SHP77 (cell line): ENCODE measurements at places on chromosomes 3 and 15.

GRCh38 chr3:177679568-177680471, 482.5 kb upstream of the TBL1XR1 start:
- DNase-seq, result no peak

GRCh38 chr15:39593071-39593655, 12.3 kb downstream of the THBS1 start:
- DNase-seq, result no peak

DNA sequence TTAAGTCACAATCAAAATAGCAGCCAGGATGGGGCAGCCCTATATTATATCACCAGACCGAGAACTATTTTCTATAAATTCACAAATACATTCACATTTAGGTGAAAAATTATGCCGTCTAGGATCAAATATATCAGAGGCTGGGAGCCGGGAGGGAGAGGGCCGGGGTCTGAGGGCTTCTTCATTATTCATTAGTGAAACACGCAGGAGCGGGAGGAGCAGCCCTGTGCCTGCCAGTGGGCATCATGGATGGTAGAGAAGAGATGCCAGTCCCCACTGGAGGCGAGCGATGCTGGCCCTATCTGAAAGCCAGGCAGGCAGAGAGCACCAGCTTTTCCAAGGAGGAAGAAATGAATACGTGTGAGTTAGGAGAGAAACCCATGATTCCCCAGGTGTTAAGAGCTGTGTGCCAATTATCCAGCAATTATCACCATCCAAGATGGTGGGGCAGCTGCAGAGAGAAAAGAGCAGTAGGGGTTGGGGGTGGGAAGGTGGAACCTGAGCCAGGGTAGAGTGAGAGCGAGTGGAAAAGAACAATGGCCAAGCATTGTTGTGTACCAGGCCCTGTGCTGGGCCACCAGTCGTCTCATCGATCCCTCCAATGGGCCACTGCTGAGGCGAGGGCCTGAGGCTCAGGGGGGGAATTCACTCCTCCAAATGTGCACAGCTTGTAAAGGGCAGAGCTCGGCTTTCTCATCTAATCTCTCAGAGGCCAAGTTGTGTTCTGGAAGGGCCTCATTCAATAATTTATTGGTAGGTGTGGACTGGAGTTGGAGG, 261.3 kb upstream of the TLE3 start:
- DNase-seq, result no peak

DNA sequence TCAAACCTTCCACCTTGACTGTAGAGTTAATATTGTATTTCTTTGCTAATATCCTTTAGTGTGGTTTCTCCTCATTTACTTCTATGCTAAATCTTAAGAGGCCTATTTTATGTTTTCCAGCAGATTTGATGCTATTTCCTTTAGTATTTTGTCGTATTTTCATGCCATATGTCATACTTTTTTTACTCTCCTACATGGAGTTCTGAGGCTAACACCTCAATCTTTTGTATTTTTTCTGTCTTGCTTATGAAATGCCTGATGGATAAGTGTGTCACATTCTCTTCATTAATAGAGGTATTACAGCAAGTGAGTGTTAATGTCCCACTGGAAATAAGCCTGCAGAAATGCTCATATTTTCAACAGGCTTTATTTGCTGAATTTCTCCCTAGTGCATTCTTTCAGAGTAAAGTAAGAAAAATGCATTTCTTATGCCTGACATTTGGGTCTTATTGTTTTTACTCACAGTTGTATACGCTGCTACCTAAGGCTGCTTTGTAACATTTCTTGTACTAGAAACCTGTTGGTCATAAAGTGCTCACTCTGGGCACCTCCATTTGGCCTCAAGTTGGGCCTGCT, 63.2 kb downstream of the DIPK2A start:
- no peak for DNase-seq

- DNase-seq, result no peak
These were observed 217.7 kb downstream of the MEIS2 start for GRCh38 chr15:36882487-36883131.

- no peak for DNase-seq
These were observed 30.1 kb downstream of the KBTBD8 start for GRCh38 chr3:67028001-67028784.

- DNase-seq, result no peak
These were observed 9.8 kb upstream of the ITGB5 start for GRCh38 chr3:124896824-124897526.
